ENCODE measurements at places on chromosomes 5 and 9.

- no peak for DNase-seq
Observed at GRCh38 chr5:53368966-53369605, 111.3 kb upstream of the FST start.

DNA sequence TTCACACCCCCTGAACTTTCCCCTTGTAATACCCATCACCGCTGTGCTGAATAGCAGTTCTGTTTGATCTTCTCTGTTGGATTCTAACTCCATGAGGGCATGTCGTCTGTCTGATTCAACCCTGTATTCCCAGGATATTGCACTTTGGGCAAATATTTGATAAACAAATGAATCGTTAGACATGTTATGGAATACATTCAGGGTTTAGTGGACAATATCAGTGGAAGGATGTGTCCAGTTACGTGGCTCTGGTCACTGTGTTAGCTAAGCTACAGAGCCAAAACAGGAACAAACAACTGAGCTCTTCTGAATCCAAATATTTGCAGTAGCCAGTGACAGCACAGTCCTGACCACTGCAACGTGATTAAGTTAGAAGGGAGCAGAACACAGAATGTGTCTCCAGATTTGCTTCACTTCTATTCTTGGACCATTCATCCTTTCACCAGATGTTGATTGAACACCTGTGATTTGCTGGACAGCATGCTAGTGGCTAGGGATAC is 13.2 kb downstream of the ANGPTL2 start:
- no peak for DNase-seq

GRCh38 chr9:135083831-135084230 is 3.6 kb upstream of the OLFM1 start:
- DNase-seq = no peak

GRCh38 chr5:169801324-169801777 is 164.3 kb downstream of the DOCK2 start:
- DNase-seq = no peak

GRCh38 chr9:126430124-126430523 is 103.5 kb downstream of the MVB12B start:
- DNase-seq = no peak

DNA sequence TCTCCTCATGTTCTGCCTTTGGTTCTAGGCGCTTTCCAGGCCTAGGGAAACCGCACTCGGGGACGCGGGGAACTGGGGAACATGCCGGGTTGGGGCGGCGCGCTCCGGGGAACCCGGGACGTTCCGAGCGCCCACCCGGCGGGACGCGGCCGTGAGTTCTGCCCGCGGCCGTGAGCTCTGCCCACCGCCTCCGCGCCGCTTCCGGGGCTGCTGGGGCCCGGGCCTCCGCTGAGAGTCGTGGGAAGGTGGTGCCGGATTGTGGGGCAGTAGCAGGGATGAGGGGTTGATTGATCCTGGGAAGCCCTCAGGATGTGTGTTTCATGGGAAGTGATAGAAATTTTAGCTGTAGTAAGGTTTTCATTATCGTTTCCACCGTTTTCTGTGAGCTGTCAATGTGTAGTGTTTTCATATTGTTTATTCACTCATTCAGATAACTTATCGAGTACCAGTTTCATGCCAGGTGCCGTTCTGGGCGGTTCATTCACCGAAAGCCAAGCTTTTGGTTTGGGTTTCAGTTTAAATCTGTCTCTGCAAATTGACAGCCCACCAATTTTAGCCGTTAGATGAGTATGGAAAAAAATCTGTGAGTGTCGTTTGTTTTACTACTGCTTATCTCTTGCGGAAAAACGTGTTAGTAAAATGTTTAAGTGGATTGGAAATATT is 657 bp downstream of the MTRR start:
- no peak for DNase-seq

DNA sequence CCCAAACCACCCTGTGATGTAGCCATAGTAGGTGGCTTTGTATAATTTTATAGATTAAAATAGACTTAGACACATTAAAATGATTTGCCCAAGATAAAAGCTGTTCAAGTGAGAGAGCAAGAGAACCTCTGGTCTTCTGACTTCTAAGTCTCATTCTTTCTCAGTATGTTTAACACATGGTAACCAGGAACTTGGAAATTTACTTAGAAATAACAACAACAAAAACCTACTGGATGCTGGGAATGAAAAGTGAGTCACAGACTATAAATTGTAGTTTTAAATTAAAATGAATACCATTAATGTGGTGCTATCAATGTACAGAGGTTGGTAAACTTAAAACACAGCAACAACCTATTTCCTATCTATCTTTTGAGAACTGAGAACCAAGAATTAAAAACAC is 30.4 kb downstream of the HMGCR start:
- no peak for DNase-seq

DNA sequence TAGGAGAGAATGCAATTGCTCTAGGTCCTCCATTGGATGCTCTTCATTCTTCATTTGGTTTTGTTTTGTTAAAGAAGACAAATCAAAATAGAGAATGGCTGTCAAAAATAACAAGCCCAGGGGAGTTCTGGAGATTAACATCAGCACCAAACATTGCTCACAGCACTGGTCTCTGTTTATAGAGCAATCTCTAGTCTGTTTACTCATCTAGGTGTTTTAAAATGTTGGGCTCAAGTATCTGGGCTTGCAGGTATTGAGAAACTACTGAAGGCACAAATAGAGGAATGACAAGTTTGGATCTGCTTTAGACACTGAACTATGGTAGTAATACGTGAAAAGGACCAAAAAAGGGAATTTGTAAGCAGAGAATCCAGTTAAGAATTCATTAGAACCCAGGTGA is 77.0 kb upstream of the TMC1 start:
- no peak for DNase-seq

- no peak for DNase-seq
Observed at GRCh38 chr9:9538356-9538755, 1074.4 kb downstream of the PTPRD start.

DNA sequence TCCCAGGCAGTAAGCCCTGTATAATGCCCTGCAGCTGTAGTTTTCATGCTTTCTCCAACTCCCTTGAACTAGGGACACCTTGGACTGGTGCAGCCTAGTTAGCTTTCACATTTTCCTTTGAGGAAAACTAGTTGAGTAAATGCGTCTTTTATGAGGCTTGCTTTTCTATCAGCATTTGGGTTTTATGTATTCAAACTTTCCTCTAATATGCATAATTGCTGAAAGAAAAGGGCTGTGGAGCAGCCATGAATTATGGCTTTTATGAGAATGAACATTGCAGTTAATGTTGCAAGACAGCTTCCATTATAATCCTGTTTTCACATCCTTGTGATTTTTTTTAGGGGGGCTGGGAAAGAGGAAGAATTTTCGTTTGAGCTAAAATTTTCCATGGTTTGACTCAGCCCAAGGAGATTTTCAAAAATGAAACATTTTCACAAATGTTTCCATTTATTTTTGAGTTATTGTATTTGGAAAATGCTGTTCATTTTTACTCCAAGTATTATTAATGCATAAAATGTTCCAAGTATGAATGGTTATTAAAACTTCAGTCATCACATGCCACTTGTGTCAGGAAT is 57.9 kb upstream of the PPP3R2 start:
- no peak for DNase-seq

GRCh38 chr5:33488558-33489355 is 48.0 kb downstream of the TARS1 start:
- no peak for DNase-seq

GRCh38 chr5:144712090-144712489 is 541.4 kb downstream of the KCTD16 start:
- DNase-seq = no peak

DNA sequence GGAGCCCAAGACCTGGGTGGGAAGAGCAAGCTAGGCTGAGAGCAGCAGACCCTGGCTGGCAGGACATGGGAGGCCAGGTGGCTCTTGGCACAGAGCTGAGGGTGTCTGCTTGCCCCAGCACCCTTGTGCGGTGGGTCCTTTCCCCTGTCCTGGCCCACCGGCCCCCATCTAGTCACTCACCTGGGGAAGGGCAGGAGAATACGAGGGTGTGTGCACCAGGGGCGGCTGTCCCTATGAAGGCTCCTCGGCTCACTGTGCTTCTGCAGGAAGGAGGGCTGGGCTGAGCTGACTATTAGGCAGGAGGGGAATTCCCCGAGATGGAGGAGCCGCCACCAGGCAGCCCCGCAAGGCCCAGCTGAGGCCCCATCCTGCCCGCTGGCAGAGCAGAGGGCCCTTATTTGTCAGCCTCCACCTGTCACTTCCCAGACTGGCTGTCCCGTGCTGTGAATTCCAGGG is 6.1 kb upstream of the TNIP1 start:
- no peak for DNase-seq

- no peak for DNase-seq
Observed at GRCh38 chr9:27194401-27195091, 85.5 kb downstream of the TEK start.

DNA sequence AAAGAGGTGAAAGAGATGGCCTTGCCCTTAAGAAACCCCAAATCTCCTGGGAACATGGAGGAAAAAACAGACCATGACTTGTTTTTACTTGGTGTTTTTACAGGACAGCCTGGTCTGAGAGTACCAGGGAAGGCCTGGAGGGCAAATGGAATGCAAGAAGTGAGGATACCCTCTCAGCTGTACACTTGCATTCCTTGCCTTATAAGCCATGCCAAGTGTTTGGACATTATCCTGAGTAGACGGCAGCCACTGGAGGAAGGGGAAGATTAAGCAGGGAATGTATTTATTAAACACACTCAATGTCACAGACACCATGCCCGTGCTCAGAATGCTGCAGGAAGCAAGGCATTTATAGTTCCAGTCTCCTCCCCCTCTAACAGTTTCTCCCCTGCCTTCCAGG is 581.4 kb downstream of the CDK5RAP2 start:
- no peak for DNase-seq

DNA sequence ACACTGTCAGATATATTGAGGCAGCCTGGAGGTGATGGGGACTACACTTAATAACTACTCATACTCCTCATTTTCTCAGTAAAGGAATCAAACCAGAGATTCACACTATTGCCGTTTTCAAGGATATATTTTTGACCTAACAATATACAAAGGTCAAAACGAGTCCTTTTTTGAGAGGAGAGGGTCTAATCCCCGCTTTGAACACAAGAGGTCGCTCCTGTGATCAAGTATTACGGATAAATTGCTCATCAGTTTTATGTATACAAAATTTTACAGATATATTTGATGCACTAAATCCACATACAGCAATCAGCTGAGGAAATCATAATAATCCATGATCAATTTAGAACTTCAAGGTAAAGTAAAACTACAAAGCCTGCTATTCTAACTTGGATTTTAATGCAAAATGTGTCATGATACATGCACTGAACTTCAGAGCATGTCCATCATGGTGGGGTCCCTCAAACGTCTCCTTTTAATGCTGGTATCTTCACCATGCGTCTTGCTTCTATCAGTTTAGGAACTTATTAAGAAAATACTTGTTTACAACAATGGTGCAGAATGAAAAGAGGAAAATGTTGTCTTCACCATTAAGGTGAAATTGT is 2.5 kb upstream of the ISL1 start:
- DNase-seq = no peak

- DNase-seq = no peak
Observed at GRCh38 chr9:75455444-75455921, 367.2 kb downstream of the OSTF1 start.

GRCh38 chr5:139100825-139101224 is 97.3 kb downstream of the SIL1 start:
- DNase-seq = no peak

DNA sequence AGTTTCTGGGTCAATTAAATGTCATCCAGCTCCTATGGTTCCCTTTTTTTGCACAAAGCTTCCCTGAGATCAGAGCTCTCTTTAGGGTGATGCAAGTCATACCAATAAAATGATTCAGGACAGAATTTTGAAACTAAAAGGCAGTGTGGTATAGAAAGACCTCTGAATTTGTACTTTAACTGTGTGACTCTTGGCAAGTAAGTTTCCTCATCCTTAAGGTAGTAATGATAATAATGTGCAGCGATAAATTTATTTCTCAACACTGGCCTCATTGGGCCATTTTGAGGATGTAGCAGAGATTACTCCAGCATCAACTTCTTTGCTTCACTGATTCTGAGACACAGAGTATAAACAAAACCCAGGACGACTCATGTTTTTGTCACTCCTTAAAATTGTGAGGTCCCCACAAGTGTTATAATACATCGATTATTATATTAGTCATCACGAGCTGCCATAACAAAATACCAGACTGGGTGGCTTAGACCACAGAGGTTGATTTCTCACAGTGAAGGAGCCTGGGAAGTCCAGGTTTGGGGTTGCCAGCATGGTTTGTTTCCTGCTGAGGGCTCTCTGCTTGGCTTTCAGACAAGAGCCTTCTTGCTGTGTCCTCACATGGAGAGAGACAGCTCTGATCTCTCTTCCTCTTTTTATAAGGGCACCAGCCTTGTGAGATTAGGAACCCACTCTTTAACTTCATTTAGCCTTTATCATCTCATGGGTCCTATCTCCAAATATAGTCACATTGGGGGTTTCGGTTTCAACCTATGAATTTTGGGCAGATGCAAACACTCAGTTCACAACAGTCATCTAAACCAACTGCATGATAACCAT is 293.0 kb downstream of the ZNF608 start:
- DNase-seq = no peak
